ENCODE measurements at places on chromosomes 6 and 20.

DNA sequence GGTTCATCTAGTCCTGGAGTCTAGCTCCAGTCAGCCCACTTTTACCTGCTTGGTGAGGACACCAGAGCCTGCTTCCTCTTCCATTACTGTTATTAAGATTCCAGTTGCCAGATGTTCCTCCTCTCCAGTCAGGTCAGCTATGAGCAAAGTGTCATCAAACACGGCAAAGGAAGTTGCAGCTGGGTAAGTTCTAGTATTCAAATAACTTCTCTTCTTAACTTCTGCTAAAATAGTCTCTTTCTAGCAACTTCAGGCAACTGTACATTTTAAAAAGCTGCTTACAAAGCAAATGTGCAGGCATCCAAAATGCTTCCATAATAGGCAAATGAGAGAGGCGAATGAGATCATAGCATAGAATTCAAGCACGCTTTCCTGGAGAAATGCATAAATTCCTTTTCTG is 18.4 kb upstream of the MRPS18A start:
- DNase-seq, result no peak

DNA sequence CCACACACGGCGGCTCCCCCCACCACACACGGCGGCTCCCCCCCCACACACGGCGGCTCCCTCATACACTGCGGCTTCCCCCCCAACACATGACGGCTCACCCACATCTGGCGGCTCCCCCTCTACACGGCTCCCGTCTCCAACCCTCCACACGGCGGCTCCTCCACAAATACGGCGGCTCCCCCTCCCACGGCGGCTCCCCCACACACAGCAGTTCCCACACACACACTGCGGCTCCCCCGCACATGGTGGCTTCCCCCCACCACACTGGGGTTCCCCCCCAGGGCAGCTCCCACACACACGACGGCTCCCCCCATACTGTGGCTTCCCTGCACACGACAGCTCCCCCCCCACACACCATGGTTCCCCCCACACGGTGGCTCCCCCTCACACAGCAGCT is 98.0 kb downstream of the TTLL2 start:
- DNase-seq, result no peak

DNA sequence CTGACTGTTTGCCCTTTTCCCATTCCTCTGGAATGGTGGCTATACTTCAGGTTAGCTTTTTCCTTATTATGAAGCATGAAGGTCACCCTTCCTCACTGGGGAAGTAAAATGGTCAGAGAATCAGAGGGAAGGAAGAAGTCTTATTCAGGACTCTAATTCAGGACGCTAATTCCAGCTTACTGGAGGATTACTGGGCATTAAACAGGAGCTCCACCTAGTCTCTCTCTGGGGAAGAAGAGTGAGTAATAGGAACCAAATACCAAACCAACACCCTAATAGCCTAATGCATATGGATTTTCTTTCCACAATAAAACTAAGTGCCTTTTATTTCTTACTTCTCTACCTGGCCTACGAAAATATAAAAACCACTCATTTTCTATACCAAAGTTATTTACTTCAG is 10.1 kb downstream of the CRISP1 start:
- DNase-seq, result no peak

DNA sequence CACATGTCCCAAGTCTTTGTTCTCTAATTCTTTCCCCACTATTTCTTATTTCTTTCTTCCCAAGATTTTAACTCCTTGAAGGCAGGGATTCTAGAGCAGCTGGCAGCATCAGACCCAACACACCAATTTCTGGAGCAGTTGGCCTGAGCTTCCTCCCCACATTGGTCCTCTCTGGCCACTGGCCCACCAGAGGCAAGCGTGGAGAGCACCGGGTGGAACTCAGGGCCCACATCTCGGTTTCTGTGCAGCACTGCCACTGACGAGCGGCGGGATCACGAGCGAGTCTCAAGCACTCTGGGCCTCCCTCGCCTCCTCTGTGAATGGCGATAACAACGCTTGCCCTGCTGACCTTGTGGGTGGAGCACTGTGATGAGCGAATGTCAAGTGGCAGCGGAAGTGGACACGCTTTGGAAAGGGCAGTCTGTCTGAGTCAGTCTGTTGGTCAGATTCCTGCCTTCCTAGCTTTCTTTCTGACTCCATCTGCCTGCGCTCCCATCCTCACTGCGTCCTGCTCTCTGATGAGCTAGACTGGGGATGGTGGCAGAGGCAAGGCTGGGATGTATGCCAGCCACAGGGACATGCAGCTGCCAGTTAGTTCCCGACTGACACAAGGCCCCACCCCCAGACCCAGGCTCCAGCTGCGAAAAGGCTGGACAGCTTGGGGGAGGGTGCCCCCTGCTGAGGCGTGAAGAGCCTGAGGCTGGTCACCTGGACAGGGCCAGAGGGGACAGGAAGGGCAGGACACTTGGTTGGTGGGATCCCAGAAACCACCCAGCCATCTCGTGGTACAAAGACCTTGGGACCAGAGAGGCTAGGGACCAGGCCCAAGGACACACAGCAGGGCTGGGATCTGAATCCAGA is 4.5 kb upstream of the SPDEF start:
- no peak for DNase-seq

Data from GM04504 (cell line).